ENCODE measurements at places on chromosomes 4 and X.
A peak's percentile ranks its signal among the peaks of the same experiment; 100 is the strongest.

GRCh38 chrX:110146521-110146920, 143.6 kb downstream of the TMEM164 start:
- DNase-seq: no peak

DNA sequence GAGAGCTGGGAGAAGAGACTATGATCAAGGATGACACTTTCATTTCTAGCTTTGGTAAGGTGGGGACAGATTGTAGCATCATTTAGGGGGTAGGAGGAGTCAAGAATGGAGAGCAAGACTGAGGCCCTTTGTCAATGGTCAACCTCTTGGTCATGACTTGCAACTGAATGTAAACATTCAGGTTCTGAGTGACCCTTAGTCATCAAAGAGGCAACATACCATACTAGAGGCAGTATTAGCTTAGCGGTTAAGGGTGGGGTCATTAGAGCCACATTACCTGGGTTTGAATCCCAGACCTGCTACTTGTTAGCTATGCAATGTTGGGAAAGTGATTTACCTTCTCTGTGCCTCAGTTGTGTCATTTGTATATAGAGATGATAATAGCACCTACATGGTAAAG, 76.5 kb downstream of the MED28 start:
- DNase-seq: no peak

GRCh38 chr4:47432749-47433148, 30.8 kb downstream of the COMMD8 start:
- no peak for DNase-seq

- no peak for DNase-seq
Observed at GRCh38 chrX:72635930-72636329, 63.3 kb upstream of the HDAC8 start.

- no peak for DNase-seq
Observed at GRCh38 chr4:2011583-2011982, 2.8 kb upstream of the NELFA start.

- no peak for DNase-seq
Observed at GRCh38 chr4:130043732-130044160, 947.8 kb downstream of the C4orf33 start.

DNA sequence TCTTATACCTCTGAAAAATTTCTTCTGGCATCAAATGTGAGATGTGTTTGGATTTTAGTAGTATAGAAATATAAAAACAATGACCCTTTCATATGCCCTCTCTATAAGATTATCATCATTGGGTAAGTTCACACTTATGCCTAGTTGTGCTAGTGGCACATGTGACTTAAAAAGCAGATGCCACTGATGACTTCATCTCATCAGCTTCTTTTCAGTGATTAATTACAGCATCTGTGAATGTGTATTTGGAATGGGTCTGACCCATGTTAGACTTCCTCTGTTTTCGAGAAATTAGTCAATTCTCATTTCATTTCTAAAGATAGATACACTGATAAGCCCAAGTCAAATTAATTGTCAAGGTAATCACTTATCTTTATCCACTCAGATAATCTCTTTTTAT, 698.7 kb downstream of the GABRG1 start:
- no peak for DNase-seq

DNA sequence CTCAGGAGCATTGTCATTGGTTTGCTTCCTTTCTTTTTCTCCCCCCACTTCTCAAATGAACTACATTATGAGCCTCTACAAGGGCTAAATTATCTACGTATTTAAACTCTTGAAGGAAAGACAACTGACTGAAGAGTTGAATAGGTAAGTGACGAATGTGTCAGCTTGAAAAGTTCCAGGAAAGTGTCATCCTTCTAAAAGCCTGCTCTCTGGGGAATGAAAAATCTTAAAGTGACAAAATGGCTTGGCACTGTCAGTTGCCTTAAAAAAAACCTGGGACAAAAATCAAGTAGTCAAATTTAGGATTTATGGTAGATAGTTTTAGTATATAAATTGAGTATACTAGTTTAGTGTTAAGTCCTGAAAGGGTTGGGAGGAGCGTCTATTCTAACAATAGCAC, 173.9 kb upstream of the NDP start:
- no peak for DNase-seq

GRCh38 chrX:72123471-72124185, 8.1 kb downstream of the RTL5 start:
- no peak for DNase-seq

DNA sequence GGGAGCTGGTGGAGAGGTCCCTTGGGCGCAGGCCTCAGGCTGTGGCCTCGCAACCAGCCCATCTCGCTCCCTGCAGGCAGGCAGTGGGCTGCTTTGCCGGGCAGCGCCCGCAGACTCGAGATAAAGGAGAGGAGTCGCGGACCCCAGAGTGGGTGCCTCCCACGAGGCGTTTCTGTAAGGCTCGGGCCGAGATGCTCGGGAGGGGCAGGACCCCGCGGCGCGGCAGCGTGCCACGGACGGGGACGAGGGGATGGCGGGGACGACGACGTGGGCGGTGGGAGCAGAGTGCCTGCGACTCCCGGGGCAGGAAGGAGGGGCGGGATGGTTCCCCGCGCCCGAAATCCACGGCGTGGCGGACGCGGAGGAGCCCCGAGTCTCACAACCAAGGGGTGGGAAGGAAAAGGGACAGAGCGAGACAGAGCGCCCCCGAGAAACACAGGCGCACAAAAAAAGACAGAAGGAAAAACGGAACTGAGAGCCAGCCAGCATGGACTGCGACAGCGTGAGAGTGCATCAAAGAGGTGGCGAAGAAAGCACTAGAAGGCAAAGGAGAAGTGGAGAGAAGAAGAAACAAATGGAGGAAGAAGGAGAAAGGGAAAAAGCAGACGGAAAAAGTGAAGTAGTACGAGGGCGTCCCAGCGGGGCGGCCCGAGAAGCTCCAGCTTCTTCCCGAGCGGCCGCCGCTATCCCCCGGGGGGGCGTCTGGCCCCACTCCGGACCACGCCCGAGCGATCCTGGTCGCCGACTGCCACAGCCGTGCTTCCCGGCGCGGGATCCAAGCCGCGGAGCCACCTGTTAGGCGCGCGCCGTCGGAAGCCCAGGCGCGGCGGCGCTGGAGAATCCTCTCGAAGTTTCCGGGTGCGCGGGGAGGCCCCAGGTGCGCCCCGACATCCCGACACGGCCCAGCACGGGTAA, 1.5 kb downstream of the BEND4 start:
- no peak for DNase-seq

DNA sequence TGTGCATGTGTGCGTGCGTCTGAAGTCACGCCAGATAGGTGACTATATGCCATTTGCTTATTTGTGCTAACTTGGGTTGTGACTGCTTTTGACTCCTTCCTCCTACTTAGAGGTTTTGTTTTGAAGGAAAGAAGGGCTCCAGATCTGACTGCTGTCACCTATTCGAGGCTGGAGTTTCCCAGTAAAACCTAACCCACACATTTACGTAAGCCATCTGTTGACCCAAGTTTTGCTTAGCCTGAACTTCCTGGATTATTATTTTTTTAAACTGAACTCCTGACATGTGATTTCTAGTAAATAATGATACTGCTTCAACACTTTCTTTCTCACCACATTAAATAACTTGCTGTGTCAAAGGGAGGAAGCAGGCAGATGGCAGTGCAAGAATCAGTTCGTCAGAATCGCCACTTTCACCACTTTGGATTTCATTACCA, 41.5 kb downstream of the DTHD1 start:
- DNase-seq: no peak

DNA sequence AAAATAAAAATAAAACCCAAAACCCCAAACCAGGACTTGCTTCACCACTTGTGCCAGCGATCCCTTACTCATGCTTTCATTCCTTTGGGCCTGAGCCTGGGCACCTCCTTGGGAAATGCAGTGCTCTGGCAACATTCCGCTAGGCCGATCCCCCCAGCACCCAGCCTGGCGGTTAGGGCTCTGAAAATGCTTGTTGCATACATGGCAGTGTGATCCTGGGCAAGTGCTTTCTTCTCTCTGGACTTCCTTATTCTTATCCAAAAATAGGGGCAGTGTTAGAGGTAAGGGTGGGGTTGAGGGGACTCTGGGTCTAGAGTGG, 4.6 kb downstream of the ZNF185 start:
- no peak for DNase-seq

- no peak for DNase-seq
Observed at GRCh38 chr4:128275346-128275745, 12.3 kb downstream of the PGRMC2 start.

DNA sequence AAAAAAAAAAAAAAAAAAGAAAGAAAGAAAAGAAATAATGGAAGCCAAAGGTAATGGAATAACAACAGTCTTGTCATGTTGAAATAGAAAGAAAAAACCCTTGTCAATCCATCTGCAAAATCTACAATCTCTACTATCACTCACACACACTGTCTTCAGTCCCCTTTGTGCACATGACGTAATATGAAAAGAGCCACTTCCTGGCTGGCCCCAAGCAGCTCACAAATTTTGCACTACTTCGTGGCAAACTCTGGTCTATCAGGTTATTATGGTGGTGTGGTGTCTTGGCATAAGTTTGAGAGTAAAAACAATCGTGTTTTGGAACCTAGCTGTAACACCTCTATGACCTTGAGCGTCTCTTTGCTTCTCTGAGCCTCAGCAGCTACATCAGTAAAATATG, 8.3 kb upstream of the AFAP1 start:
- DNase-seq: no peak

GRCh38 chr4:76377481-76377901, 43.5 kb downstream of the CCDC158 start:
- no peak for DNase-seq

- DNase-seq: no peak
Observed at GRCh38 chr4:110849461-110849860, 226.6 kb upstream of the PITX2 start.

DNA sequence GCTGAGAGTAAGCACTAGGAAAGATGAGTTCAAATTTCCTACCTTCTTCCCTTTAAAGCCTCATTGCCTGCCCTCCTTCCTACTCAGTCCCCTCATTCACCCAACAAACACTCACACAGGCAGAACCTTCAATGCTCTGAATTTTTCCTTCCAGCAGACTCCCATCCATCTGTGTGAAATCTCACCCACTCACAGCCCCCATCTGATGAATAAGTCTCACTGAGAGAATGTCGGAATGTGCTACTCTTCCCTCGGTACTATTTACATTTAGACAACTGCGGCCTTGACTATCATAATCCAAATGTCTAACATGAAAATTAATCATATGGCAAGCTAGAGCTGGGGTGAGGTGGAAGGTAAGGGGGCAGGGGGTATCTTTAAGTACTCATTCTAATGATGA, 19.4 kb downstream of the CLDN2 start:
- no peak for DNase-seq

GRCh38 chr4:182555997-182556418, 312.8 kb downstream of the TENM3 start:
- DNase-seq: no peak

DNA sequence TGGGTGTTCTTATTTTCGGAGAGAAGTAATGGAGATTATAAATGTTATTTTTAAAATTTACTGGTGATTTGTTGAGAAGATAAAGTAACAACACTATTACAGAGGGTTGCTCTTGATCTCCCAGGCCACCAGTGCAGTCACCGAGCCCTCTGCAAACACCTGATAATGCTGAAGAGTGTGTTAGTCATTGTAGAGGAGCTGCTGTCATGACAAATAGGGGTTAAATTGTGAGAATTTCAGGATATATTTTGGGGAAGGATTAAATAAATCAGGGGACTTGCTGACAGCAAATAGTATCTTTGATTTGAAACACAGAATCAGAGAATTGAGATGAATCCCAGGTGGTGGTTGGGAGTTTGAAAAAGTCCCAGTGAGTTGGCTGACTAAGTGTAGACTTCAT, 16.7 kb upstream of the HAND2 start:
- no peak for DNase-seq

- DNase-seq: no peak
Observed at GRCh38 chr4:122017296-122017695, 65.4 kb upstream of the TRPC3 start.

GRCh38 chr4:114385195-114385985, 213.2 kb upstream of the UGT8 start:
- DNase-seq: no peak

DNA sequence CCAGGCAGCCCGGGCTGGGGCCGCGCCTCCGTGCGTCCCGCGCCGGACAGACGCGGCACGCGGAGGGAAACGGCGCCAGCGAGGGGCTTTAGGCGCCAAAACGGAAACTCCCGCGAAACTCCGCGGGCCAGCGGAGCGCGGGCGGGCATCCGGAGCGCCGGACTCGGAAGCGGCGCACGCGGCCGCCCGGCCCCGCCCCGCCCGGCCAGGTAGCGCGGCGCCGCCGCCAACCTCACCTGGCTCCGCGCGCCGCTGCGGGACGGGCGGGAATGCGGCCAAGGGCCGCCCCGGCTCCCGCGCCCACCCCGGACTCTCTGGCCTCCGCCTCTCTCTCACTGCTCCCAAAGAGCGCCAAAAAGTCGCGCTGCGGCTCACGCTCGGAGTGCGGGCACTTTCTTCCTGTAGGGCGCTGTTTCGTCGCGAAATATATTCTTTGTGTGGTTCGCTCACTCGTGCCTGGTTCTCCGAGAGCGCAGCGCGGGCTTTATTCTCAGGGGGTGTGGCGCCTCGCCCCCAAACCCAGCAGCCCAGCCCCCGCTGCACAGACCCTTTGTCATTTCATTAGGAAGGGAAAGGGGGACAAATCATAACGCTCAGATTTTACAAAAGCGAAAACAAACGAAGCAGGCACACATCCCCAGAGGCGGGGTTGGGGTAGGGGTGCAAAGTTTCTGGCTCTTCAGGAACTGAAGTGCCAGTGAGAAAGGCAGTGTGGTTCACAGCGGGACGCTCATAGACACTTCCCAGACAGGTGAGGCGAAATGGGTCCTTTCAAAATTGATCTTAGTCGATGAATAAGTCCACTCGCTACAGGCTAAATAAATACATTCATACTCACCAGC, 961 bp upstream of the MBNL3 start:
- no peak for DNase-seq

- DNase-seq: no peak
Observed at GRCh38 chrX:103878466-103879122, 46.5 kb upstream of the RAB9B start.

DNA sequence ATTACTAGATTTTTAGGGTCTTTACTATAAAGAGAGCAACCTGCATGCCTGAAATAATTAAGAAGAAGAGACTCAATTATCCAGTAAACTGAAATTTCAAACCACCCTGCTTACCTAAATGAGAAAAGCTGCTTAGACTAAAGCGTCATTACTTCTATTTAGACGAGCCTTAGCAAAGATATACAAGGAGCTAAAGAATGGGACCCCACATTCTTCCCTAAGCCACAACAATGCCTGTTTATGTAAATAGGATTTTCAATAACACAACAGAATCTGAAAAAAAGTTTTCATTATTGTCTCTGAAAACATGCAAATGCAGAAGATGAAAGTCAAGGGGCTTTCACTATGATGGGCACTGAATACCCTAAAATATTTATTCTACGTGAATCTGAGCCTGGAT, 16.2 kb downstream of the GPC3 start:
- no peak for DNase-seq

- peak; percentile 23 for DNase-seq
Observed at GRCh38 chrX:56763556-56764152, 34.6 kb downstream of the NBDY start.

GRCh38 chr4:11843927-11844326, 415.2 kb upstream of the HS3ST1 start:
- DNase-seq: no peak

GRCh38 chr4:16914208-16914607, 15.8 kb upstream of the LDB2 start:
- no peak for DNase-seq

- no peak for DNase-seq
Observed at GRCh38 chr4:1126506-1126905, 13.1 kb upstream of the RNF212 start.

All from omental fat pad (tissue), 4 donors.